Activated CD4-positive, CD25-positive, alpha-beta regulatory T cell treated with anti-CD3 and anti-CD28 coated beads, Interleukin-2, amount 50 U/mL, for 16 hours (primary cell): ENCODE measurements at places on chromosomes 5 and 9.

- no peak for DNase-seq
These were observed 130.9 kb upstream of the SLC30A5 start for GRCh38 chr5:68962757-68963484.

DNA sequence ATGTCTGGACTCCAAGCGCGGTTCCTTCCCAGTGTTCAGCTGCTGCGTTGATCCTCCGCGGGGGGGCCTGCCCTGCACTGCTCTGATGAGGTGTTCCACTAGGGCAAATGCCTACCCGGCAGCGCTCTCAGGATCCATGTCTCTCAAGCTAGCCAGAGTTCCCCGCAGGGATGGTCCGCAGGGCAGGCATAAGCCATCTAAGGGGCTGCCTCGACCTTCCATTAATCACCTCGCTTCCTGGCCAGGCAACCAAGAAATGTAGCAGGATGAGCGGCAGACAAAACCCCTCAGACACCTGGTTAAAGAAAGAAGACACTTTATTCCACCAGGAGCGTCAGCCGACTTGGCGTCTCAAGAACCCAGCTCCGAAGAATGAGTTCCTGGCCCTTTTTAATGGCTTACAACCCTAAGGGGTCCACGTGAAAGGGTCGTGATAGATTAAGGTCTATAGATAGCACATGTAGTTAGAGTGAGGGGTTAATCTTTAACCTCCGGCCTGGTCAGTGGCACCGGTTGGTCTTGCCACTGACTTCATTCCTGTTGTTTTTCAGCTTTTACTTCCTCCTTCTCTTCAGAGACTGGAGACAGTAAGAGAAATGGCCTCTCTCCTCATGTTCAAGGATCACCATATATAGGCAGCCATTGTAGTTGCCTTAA, 47.2 kb upstream of the COX7C start:
- no peak for DNase-seq

DNA sequence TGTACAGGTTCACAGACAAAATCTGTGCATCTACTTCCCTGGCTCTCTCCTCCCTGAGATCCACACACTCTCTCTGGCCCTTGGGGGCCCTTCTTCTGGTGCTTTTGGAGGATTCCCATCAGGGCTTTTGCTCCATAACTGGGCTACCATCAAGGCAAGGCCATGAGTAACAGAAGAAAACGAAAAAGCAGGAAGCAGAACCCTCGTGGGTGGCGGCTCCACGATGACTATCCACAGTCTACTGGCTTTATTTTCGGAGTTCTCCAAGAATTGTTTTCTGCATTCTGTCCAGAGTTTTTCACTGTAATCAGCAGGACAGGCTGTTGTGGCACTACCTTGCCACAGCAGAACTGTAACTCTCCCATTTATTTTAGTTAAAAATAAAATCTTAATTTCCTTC, 19.9 kb downstream of the PNPLA7 start:
- no peak for DNase-seq

GRCh38 chr5:59838989-59839388, 54.5 kb downstream of the PDE4D start:
- DNase-seq = no peak

DNA sequence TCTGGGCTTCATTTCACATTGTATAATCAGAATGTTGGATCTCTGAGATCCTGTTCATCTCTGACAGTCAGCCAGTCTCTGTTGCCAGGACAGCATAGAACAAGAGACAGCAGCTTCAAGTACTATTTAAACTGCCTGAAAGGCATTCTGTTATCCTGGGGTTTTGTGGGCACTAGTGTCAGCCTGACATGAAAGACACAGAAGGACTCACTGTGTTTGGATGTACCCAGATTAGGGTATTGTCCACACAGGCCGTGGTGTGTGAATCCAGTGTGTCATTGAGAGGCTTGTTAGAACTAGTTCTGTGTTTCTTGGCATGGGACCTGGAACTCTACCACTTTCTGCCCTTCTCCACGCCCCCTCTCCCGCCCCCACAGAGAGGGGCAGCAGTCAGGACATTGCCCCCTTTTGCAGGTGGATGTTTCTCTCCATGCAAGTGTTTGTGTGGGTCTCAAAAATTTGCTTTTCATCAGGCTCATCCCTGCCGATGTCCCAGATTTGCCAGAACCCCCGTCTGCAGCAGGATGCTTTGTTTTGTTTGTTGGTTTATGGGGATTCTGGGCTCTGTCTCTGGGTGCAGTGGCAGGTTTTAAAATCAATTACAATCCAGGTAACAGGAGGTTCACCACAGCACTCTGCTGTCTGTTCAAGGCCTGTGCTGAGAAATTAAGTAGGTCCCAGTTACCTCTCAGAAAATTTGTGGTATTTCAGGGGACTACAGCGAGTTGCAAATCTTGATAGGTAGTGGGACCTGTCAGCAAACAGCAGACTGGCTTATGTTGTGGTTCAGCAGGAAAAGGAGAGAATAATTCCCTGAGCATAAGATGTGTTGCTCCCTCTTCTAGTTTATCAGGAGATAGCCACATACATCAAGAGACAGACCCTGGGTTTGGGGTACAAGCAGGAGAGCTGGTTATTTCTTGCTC, 144.6 kb downstream of the DOCK2 start:
- no peak for DNase-seq

DNA sequence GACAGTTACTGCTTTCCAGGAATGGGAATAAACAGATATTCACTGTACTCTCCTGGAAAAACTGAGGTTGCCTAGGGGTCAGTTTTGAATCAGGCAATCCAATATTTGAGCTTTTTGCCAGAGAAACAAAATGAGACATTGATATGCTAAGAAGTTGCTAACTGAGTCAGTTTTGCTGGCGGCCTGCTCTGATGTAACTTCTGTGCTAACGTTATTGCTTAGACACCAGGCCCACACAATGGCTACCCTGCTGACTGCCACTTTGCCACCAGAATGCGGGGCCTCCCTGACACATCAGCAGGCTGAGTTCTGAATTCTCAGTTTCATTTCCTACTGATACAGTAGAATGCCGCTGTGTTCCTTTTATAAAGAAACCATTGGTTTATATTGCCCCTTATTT, 18.2 kb upstream of the ZNF618 start:
- no peak for DNase-seq

DNA sequence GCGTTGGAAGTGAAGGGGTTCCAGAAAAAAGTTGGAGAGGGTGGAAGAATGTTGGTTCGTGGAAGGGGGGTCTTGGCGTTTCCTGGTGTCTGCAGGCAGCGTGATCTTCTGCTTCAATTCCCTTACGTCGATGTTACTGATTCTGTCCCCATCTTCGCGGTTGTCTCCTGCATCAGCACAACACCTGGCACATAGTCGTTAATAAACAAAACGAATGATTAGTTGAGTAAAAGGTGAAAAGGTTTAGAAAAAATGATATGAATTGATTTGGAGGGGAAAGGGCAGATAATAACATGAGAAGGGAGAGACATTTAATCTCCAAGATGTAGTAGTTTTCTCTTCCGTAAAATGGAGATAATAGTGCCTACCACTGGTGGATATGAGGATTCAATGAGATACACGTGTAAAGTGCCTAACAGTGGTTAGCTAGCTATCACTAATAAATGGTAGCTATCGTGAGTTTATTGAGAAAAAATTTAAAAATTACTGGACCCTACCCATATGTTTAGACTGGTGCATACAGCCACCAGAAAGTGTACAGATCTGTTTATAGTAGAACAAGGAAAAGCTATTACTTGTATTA, 556 bp downstream of the MTREX start:
- no peak for DNase-seq

DNA sequence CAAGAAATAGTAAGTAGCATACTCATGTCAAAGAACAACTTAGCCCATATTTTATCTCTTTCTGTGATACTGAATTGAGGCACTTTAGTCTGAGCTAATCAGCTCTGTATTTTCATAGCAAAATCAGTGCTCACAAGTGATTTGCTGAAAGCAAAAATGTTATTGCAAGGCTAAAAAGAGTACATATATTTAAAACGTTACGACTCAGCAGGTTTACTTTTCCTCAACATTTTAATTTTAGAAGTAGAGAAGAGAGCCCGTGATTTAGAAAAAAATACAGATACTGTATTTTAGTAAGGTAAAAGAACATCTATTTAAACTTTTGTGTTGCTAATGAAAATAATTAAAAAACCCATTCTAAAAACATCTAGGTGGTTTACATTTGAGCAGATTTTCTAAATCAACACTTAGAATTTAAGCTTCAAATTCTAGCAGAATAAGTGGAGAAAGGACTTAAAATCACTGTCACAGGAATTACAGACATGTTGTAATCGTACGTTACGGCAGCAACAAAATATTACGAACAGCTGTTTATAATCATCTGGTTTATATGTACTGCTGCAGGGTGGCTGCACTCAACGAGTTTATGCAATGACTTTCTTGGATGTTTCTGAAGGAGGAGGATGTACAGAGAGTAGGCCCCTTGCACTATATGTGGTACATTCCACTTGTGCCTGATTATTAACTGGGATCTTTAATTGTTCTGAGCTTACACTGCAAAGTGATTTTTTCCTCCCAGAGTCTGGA, 20.1 kb downstream of the SREK1 start:
- no peak for DNase-seq

- no peak for DNase-seq
These were observed 24.3 kb downstream of the NOTCH1 start for GRCh38 chr9:136521537-136521936.

GRCh38 chr9:112618385-112619009, 99.4 kb downstream of the INIP start:
- DNase-seq = no peak

DNA sequence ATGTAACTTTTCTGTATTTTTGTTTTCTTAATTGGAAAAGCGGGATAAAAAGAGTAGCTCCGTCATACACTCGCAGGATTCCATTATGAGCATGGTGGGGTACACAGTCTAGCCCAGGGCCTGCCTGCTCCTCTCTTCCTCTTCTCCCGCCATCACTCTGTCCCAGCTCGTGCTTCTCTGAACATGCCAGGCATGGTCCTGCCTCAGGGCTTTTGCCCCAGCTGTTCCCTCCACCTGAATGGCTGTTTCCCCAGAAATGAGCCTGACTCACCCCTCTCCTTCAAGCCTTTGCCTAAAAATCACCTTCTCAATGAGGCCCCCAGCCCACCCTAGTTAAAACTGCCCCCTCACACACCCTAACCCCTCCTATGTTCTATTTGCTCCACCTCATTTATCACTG, 4.5 kb downstream of the CORO2A start:
- no peak for DNase-seq
